Activated naive CD8-positive, alpha-beta T cell treated with anti-CD3 and anti-CD28 coated beads, Interleukin-2, amount 50 U/mL, for 16 hours (primary cell): ENCODE measurements at places on chromosomes 3 and 15.

DNA sequence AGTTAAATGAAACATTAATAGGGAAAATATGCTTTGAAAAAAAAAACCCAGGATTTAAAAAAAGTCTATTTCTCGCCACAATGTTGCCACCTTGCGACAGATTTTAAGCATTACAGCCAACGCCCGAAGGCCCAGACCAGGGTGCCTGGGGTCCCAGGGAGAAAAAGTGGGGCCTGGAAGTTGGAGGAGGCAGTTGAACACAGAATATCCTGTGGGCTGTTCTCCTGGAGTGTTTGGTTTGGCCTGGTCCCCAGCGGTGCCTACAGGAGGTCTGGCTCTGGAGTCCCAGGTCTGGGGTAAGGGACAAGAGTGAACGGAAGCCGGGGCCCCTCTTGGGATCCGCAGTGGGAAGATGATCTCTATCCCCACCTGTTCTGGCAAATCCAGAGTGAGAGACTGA, 3.4 kb downstream of the RNU6-1 start:
- DNase-seq = no peak

GRCh38 chr15:71781179-71781964, 29.0 kb upstream of the NR2E3 start:
- DNase-seq = no peak

DNA sequence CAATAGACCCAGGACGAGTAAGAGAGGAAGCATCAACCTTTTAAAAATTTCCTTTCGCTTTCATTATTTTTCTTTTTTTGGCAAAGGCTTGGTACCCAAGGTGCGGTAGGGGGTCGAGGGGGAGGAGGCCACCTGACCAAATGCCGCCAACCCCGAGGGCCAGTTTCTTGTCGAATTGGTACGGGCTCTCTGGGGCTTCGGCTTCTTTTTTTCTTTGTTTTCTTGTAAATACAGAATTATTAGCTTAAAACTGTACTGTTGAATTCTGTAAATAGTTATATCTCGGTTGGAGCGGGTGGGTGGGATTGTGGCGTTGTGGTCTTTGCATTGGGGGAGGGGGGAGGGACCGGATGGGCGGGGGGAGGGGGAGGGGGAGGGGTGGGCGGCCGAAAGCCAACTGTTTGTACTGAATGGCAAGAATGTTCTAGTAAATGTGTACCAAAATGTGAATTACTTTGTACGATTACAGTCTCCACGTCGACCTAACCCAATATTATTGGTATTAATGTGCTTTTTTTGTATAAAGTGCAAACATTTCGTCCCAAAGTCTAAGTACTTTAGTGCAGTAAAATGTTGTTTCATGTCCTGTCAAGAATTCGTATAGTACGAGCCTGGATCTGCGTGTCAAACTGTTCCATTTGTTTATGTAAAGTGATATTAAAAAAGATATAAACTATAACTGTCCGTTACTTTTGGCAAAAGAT, 4.7 kb downstream of the ZIC1 start:
- DNase-seq = no peak

DNA sequence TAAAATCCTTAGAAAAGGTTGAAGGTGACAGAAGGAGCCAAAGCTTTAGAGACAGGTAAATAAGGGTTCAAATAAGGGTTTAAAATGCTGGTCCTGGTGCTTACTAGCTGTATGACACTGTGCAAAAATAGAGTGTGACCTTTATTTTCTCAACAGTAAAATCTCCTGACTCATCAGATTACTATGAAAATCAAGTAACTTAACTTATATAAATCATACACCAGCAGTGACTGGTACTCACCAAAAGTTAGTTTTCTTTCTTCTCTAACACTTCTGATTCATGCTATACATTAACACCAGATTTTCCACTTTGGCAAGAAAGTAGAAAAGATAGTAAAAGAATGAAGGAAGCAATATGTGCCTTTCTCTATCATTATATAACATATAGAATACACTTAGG, 205.9 kb upstream of the GBE1 start:
- no peak for DNase-seq
